GM23338 (cell line): ENCODE measurements at places on chromosomes 4 and X. TPM values are rescaled to one million over a fixed set of nuclear protein-coding genes. Genes with fewer than 3 reads are reported as not detected.

ATP11C gene
- polyA plus RNA-seq = 44.0 and 45.7 TPM in 2 replicates

- no peaks in the 10 kb centered on the region for H3K27me3 ChIP-seq
- H3K27ac ChIP-seq = no peak overlapping the region
- peaks cover 22% of the 10 kb centered on the region for H3K4me1 ChIP-seq
- no peak overlapping the region for H3K4me3 ChIP-seq
- DNase-seq = no peak
Observed at GRCh38 chr4:182276210-182277109, 33.3 kb downstream of the TENM3 start.

GRCh38 chrX:47540754-47541538 lies 20.1 kb upstream of the ARAF start:
- H3K36me3 ChIP-seq = no peaks in the 10 kb centered on the region
- peak; percentile 87 for DNase-seq
- H3K4me1 ChIP-seq = no peaks in the 10 kb centered on the region
- H3K27me3 ChIP-seq = no peaks in the 10 kb centered on the region

DNA sequence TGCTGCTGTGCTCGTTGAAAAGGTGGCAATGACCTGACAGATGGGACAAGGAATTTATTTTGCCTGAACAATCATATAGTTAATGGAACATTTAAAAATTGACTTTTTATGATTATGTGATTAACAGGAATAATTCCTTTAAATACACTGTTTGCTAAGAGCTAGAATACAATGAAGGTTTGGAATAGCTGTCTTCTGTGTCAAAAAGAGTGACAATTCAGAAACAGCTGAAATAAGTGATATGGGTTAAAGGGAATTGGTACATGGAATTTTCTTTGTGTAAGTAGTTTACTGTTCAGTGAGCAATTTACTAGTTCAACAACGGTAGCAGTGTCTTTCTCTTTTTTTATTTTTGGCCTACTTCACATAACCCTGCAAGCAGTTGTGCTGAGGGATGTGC lies 1083.5 kb upstream of the GRID2 start:
- no peaks in the 10 kb centered on the region for H3K27me3 ChIP-seq
- no peak overlapping the region for H3K27ac ChIP-seq
- H3K4me1 ChIP-seq = no peaks in the 10 kb centered on the region
- H3K36me3 ChIP-seq = no peaks in the 10 kb centered on the region
- DNase-seq = no peak

GRCh38 chr4:77154761-77155499 lies 2.1 kb upstream of the CCNG2 start:
- H3K36me3 ChIP-seq = peaks cover 8% of the 10 kb centered on the region; the same call in 1 of the 2 replicates
- H3K4me1 ChIP-seq = peaks cover 19% of the 10 kb centered on the region
- DNase-seq = no peak
- H3K27me3 ChIP-seq = no peaks in the 10 kb centered on the region
- H3K27ac ChIP-seq = no peak overlapping the region

DNA sequence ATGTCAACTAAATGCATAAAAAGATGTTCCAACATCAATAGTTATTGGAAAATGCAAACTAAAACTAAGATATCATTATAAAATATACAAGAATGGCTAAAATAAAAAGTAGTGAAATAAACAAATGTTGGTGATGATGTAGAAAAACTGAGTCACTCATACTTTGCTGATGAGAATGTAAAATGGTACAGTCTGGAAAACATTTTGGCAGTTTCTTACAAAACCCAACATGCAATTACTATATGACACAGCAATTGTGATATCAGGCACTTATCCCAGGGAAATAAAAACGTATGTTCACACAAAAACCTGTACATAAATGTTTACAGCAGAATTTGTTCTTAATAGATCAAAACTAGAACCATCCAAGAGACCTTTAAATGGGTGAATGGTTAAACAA lies 182.6 kb downstream of the RTL9 start:
- H3K4me1 ChIP-seq = no peaks in the 10 kb centered on the region
- no peaks in the 10 kb centered on the region for H3K36me3 ChIP-seq
- H3K27me3 ChIP-seq = no peaks in the 10 kb centered on the region
- H3K4me3 ChIP-seq = no peak overlapping the region
- H3K27ac ChIP-seq = no peak overlapping the region
- no peak for DNase-seq

DNA sequence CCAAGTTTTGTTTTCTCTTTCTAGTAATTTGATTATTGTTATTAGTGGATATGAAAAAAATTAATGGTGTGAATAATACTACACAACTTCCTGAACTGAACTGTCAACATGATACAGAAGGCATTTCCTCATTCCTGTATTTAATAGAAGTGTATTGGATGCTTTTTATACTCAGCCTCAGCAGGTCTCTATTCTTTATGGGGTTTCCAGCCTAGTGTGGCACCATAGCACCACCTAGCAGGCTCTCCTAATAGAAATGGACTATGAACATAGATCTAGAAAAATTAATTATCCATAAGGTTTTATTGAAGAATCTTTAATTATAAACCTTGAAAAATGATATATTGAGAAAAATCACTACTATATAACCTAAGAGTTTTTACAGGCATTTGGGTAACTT lies 52.4 kb downstream of the GLRB start:
- no peaks in the 10 kb centered on the region for H3K4me1 ChIP-seq
- H3K27me3 ChIP-seq = no peaks in the 10 kb centered on the region
- H3K27ac ChIP-seq = no peak overlapping the region
- DNase-seq = peak; percentile 4

CLCN4 gene
- polyA plus RNA-seq = 0.99 and 1.2 TPM in 2 replicates
